ENCODE measurements at places on chromosomes 3 and 15.

DNA sequence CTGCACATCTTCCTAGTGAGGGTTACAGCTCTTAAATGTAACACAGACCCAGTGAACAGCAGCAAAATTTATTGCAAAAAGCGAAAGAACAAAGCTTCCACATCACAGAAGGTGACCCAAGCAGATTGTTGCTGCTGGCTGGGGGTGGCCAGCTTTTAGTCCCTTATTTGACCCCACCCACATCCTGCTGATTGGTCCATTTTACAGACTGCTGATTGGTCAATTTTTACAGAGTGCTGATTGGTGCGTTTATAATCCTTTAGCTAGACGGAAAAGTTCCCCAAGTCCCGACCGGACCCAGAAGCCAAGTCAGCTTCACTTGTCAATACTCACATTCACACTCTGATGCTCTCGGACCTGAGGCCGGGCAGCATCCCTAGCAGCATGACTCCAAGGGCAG is 154.5 kb upstream of the ATP10A start:
- DNase-seq, result no peak

DNA sequence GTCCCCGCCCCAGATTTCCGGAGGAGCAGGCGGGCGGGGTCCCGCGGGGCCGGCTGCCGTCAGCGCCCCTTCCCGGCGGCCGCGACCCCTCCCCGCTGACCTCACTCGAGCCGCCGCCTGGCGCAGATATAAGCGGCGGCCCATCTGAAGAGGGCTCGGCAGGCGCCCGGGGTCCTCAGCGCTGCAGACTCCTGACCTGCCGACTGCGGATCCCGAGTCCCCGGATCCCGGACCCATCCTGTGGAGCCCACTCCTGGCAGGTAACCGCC is at the start of gene TRH:
TRH (plus strand) TSS at position 157 of the 269 bp plus-strand sequence. CDS start 1,097 bp downstream, outside the sequence.
- DNase-seq, result no peak

DNA sequence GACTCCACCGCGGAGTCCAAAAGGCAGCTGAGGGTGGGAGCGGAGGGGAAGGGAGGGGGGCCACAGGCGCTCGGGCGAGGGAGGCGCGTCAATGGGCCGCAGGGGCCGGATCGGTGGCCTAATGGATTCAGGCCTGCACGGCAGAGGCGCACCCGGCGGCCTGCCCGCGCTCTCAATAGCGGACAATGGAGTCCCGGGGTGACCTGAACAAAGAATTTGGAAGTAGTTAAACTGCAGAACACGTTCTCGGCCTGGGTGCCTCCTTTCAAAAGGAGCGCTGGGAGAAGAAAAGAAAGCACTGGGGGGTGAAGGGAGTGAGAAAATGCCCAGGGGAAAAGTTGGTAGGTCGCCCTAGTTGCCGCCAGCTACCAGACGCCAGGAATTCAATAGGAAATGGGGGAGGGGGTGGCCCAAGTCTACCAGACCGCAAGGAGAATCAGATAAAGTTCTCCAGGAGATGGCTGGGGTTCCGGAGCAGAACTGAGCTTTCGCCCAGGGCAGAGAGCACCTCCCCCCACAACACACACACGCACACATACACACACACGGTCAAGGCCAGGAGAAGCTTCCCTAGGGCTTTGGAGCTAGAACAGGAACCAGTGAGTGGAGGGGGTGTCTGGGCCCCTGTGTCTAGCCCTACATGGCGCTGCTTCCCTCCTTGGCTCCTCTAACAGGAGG is 25.8 kb upstream of the POLG start:
- DNase-seq, result no peak

DNA sequence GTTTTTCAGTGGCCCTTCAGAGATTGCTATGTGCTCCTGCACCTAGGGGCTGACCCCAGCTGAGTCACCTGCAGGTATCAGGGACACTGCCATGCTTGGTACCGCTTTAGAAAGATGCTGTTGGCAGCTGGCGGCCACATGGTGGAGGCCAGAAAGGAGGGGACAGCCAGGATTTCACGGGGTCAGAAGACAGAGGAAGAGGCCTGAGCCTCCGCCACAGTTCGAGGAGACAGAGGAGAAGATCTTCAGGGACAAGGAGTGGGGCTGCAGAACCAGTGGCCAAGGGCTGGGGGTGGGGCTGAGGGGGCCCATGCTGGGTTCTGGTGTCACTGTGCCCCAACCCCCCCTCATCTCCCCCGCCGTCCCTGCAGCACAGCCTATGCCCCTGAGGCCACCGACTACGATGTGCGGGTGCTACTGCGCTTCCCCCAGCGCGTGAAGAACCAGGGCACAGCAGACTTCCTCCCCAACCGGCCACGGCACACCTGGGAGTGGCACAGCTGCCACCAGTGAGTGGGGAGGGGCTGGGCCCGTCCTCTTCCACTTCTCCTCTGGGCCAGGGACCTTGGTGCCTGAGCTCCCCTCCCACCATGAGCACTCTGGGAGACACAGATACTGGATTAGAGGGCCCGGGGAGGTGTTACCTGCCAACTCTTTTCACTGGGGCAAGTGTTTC is 19.9 kb downstream of the LOXL1 start:
- no peak for DNase-seq

GRCh38 chr3:99869621-99870020 is 52.0 kb downstream of the CMSS1 start:
- DNase-seq, result no peak

DNA sequence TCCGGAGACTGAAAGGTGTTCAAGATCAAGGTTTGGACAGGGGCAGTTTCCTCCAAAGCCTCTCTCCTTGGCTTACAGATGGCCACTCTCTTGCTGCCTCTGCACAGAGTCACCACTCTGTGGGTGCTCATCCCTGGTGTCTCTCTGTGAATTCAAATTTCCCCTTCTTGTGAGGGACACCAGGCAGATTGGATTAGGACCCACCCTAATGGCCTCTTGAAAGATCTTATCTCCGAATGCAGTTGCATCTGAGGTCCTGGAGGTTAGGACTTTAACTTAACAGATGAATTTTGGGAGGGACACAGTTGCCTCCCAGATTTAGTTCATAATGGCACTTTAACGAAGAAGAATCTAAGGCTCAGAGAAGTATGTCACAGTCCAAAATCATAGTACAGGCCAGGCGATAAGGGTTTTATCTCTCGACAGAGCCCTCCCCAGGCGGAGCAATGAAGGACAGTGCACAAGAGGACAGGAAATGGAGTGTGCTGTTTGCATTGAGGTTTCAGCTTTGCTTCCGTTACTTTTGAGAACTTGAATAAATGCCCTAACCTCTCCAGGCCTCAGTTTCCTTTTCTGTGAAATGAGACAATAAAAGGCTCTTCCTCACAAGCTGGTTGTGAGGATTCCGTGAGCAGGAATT is 38.9 kb upstream of the KIF23 start:
- no peak for DNase-seq

DNA sequence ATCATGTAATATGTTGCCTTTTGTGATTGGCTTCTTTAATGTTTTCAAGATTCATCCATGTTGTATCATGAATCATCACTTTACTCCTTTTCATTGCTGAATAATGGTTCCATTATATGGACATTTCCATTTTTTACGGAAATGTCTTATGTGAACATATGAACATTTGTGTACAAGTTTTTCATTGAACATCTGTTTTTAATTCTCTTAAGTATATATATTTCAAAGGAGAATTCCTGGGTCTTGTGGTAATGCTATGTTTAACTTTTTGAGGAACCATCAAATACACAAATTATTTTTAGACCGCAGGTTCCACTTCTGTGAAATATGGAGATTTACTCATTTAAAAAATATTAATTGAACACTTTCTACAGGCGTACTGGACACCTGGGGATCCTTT is 85.7 kb downstream of the ARIH1 start:
- DNase-seq, result no peak

Measured in amygdala (tissue), 56 donors.